ENCODE measurements at places on chromosomes 3 and 15.

DNA sequence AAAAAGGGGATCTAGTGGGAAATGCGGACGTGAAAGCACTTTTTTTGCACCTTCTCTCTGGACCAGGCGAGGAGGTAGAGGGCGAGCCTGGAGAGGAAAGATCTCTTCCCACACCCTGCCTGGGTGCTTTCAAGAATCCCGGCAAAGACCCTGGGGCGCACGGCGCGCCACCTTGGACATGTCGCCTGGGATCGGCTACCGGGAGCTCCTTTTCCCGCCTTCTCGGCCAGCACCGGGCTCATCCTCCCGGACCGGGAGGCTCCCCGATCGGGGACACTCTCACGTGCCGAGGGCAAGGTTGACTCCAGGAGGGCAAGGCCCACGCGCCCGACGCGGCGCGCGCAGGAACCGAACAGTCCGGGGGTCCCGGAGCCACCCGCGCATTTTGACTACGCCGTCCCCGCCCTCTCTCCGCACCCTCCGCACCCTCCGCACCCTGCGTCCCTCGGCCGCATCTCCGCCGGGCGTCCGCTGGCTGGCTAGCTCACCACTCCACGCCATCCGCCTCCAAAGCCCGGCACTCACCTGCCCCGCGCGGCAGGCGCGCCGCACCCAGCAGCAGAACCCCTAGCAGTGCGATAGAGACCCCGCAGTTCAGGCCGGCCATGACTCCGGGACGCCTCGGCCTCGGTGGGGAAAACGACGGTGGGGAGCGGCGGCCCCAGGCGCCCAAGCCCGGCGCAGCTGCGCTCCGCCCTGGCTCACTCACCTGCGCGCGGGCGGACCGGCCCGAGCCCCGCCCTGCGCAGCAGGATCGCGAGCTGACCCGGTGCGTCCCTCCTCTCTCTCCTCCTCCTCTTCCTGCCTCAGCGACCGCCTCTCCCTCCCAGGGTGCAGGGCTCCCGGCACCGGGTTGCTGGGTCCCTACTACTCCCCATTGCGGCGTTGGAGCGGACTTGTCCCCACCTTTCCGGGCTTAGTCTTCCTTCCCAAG is at the start of gene CDCP1:
TSS of gene CDCP1 (minus strand) at position 698 of the 934 bp plus-strand sequence. CDS start at position 607, 91 bp downstream.
- no peak for DNase-seq

- DNase-seq = no peak
Measured at GRCh38 chr3:66154444-66154861, 66.3 kb upstream of the SLC25A26 start.

- DNase-seq = no peak
Measured at GRCh38 chr3:38645601-38646000, 3.9 kb downstream of the SCN5A start.

- no peak for DNase-seq
Measured at GRCh38 chr15:84823282-84823878, 6.2 kb downstream of the ALPK3 start.

- DNase-seq = no peak
Measured at GRCh38 chr15:80744415-80744814, 34.8 kb upstream of the CEMIP start.

DNA sequence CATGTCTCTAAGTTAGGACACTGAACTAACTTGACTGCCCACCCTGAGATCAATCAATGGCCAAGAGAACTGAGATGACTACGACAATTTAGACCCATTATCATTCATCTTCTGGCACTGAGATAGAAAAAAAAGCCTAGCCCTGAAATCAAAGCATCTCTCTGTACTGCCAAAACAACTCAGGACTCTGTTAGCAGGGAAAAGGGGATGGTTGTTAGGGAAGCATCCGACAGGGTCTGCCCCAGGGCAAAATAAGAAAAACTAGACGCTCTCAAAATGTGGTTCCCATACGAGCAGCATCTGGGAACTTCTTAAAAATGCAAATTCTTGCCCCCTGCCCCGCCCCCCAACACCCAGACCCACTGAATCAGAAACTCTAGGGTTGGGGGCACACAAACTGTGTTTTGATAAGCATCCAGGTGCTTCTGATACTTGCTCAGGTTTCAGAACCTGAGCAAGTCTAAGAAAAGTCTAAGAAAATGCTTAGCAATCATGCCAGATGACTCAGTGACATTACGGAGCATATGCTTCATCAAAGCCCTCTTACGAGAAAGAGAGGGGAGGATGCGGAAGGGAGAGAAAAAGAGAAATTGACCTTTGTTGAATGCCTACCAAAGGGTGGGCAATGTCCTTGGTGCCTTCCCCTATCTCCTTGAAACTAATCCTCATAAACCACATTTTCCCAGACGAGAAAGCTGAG is 172.8 kb upstream of the HES1 start:
- no peak for DNase-seq

GRCh38 chr15:26631894-26632293 is 141.0 kb downstream of the GABRB3 start:
- DNase-seq = no peak

DNA sequence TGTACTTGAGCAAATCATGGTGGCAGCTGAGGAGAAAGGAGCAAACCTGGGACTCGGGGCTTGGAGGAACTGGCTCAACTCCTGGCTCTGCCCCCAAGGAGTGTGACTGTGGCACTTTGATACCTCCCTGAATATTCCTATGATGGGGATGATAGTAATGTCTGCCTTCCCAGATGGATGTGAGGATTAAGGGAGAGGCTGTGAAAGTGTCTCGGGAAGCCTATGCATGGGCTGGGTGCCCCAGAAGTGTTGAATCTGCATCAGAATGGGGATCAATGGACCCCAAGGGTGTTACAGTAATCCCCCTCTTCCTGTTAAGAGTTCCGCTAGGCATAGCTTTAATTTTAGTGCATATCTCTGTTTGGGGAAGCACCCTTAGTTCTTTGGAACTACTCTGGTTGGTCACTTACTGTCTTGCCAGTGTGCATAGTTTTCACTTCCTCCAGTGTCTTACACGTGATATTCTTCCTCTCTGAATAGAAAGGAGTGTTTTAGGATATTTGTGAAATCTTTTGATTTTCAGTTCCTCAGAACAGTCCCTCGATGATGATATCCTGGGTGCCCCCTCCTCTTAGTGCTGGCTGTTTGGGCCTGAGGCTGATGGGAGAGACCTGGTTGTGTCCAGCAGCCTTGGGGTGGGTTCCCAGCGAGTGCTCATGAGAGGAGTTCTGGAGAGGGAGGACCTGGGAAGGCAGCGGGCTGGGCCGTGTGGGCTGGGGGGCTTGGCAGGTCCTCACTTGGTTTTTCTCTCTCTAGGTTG is 97.5 kb downstream of the CHDH start:
- DNase-seq = peak; percentile 65

GRCh38 chr3:99760629-99761028 is 57.0 kb upstream of the CMSS1 start:
- no peak for DNase-seq

GRCh38 chr3:39095778-39096177 is 11.6 kb downstream of the GORASP1 start:
- DNase-seq = no peak

- DNase-seq = no peak
Measured at GRCh38 chr3:56693750-56694149, 10.7 kb upstream of the TASOR start.

DNA sequence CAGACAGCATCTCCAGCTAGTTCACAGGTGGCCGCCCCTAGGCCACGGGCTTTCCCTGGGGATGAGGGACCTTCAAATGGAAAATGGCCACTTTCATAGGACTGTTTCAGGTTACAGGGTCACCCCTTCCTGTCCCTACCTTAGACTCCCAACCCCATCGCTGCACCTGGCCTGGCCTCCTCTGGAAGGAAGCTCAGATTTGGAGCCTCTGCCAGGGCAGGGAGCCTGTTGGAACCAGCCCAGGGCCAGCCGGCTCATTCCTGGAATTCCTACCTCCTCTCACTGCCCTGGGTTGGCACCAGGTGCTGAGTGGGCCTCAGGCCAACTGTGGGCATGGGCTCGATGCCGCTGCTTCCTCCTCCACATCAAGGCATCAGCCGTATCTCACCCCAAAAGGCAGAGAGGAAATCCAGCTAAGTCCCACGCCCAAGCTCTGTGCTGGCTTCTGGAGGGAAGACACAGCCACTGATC is 42.2 kb downstream of the KLHL25 start:
- DNase-seq = no peak

DNA sequence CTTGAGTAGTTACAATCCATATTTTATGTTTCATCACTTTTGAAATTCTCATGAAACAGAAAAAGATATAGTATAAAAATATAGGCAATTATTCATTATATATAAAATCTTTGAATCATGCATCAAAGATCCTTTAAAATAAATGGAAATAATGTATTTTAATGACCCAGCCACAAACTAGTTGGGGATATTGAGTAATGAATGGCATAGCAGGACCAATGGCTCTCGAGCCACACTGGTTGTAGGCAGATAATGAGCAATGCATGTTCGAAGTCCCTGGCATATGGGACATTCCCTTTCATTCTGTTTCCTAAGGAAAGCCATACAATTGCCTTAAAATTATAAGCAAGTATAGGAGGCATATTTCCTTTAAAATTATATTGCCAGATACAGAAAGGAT is 107.4 kb upstream of the IL12A start:
- no peak for DNase-seq

GRCh38 chr3:134384963-134385362 is 10.7 kb upstream of the AMOTL2 start:
- DNase-seq = no peak

DNA sequence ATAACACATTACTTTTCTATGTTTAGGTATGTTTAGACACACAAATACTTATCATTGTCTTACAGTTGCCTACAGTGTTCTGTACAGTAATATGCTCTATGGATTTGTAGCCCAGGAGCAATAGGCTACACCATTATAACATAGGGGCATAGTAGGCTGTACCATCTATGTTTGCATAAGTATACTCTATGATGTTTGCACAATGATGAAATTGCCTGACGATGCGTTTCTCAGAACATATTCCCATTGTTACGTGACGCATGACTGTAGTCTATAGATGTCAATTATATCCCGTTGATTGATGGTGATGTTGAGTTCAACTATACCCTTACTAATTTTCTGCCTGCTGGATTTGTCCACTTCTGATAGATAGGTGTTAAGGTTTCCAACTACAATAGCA is 139.4 kb upstream of the PFN2 start:
- DNase-seq = no peak

DNA sequence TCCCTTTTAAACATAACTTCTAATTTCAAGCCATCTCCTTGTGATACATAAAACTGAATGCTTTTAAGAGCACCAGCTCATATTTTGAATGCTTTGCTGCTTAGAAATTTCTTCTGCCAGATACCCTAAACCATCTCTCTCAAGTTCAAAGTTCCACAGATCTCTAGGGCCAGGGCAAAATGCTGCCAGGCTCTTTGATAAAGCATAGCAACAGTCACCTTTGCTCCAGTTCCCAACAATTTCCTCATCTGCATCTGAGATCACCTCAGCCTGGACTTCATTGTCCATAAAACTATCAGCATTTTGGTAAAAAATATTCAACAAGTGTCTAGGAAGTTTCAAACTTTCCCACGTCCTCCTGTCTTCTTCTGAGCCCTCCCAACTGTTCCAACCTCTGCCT is 17.5 kb downstream of the OSTN start:
- DNase-seq = no peak

- DNase-seq = no peak
Measured at GRCh38 chr15:39488516-39488915, 92.4 kb upstream of the THBS1 start.

DNA sequence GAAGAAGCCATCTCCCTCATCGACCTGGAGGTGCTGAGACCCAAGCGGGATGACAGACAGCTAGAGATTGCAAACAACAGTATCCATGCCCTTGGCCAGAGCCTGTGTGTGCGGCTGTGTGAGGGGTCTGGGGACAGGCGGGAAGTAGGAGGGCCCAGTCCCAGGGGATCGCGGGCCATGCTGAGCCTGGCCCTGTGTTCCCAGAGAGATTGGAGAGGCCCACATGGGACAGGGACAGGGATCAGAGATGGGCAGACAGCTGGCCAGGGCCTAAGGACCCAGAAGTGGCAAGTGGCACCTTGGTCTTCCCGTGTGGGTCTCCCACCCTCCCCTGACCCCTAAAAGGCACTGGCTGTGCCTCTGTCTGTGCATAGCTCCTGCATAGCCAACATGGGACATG is 10.9 kb upstream of the RHO start:
- DNase-seq = no peak

- DNase-seq = no peak
Measured at GRCh38 chr3:113354307-113354706, 87.0 kb downstream of the CFAP44 start.

DNA sequence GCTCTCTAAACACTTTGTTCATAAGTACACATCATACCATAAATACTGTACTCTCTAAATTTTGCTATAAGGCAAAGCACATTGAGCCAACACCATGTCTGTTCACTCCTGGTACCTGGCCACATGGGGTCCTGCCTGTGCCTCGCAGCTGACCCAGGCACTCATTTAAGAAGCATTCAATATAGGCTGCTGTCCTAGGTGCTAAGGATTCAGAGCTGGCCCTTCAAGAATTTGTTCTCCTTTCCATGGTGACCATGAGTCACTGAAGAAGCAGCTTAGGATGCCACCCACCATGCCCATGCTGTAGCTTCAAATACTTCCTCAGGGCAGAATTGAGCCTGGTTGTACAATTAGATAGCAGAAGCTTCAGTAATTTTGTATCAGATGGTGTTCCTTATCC is 119.2 kb upstream of the ZBED2 start:
- no peak for DNase-seq

All from GM18507 (cell line).